ENCODE measurements at places on chromosomes 3 and 15.

- DNase-seq: no peak
Measured at GRCh38 chr3:64074060-64074459, 50.8 kb upstream of the PSMD6 start.

DNA sequence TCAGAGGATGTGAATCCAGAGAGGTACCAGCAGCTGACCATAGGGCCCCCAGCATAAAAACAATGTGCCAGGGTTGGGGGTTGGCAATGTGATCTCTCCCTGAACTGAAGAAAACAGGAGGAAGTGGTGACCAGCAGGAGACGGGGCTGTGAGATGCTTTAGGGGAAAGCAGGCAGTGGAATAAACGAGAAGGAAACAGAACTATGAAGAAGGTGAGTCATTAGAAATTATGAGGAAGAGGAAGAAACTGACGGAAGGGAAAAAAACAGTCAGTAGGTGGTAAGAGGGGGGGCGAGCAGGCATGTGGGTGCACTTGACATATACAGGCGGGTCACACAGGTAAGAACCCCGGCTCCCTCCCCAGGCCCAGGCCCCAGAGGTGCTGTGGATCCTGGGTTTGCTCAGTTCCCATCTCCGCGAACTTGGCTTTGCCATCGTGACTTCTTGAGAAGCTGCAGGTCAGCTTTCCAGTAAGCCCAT lies 42.2 kb upstream of the B3GNT5 start:
- no peak for DNase-seq

GRCh38 chr3:17025594-17026139 lies 140.9 kb downstream of the PLCL2 start:
- no peak for DNase-seq

GRCh38 chr3:124516333-124516732 lies 213.9 kb upstream of the UMPS start:
- DNase-seq: no peak

DNA sequence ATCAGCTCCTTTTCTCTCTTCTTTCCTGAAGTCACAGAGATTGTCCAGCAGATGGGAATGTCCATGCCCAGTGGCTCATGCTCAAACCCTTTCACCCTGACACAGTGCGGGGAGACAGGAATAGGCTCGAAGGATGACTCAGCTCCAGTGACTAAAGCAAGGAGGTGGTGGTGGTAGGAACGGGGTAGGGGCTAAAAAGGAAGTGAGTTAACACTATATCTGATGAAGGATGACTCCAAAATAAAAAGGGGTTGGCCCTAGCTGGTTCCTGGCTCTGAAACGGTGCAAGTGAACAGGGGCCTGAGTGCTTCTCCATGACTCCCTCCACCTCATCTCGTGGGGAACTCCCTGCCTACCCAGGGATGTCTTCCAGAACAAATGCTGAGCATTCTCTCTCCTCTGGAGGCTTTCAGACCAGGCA lies 167.4 kb upstream of the LPP start:
- peak; percentile 20 for DNase-seq

- DNase-seq: no peak
Measured at GRCh38 chr3:150220799-150221198, 187.3 kb upstream of the TSC22D2 start.

- DNase-seq: no peak
Measured at GRCh38 chr3:85780806-85781205, 822.0 kb downstream of the CADM2 start.

DNA sequence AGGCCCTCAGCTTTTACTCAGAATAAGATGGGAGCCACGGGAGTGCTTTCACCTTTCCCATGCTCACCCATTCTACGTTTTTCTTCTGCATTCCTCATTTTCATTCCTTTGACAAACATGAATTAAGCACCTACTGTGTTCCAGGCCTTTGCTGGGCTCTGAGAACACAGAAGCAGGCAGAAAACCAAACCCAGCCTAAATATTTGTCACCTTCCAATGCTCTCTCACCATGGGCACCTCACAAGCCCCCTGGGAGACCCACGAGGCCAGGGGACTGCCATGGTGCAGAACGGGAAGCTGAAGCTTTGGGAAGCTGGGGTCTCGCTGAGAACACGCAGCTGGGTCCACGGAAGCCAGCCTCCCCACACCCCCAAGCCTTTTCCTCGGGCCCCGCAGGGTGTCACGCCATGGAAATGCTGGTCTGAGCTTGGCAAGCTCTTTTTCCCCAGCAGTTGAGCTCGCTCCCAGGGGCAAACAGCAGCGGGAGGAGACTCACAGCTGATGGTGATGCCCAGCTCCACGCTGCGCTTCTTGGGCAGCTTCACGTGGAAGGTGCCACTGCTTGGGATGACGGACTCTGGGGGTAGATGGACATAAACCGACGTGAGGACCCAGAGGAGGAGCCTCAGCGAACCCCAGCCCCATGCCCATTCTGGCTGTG lies 27.7 kb downstream of the GRIP2 start:
- no peak for DNase-seq

DNA sequence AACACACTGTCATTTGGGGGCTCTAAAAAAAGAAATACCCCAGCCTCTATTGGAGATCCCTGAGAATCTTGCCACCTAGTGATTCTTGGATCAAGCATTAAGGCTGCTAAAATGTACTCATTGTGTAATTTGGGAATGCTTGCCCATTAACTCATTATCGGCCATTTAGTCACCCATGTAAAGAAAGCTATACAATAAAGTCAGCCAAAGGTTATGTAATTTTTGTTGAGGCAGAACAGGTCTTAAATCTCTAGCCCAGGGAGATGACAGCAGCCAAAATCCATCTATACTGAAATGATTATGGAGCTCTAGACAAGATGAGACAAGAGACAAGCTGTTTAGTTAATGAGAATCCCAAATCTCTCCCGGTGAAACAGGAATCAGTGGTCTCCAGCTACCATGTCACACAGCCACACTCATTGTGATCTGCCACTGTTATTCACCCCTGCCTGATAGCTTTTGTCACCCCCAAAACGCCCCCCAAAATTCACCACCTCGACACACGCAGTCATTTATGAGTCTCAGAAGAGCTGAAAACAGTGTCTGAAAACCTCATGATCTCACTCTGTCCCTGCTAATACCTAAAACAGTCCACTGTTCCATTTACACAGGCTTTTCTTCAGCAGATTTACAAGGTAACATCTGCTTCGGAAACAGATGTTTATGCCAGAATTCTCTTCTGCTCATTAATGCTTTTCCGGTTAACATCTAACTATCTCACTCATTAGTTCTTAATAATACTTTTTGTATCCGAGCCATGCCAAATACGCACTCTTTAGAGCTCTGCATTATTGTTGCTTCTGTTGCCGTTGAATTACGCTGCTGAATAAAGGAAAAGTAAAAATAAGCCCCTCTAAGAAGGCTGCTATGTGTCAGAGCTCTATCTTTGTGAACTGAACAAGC lies 138.5 kb downstream of the RORA start:
- no peak for DNase-seq

DNA sequence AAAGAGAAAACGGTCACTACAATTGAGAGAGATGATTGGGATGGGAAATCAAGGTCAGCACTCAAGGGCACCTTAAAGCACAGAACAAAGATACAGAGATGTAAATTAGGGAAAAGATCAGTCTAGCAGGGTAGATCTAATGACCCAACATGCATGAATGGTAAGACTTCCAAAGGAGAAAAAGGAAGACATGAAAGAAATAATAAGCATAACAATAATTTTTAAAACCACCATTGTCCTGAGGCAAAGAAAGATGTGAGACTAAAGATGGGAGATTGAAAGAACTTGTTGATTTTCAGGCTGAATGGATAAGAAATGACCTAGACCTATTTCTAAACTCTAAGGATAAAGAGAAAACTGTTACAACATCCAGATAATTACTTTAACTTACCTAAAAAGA lies 34.8 kb upstream of the AMOTL2 start:
- no peak for DNase-seq

DNA sequence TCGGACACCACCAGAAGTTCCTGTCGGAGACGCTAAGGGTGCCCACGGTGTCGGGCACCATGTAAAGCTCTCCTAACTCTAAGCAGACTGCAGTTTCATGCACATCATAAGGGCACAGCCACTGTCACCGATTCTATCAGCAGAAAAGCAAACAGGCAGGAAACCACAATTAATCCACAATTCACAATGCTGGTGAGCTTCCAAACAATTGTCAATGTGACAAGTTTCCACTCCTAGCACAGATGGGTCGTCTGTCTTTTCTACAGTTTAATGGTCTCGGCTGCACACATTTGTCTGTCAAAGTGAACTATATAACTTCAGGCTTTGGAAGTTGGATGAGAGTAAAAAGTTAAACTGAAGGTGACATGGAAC lies 8.8 kb upstream of the OCA2 start:
- peak; percentile 34 for DNase-seq

- peak; percentile 29 for DNase-seq
Measured at GRCh38 chr3:126607214-126607908, 47.6 kb downstream of the TXNRD3 start.

GRCh38 chr3:195021692-195022091 lies 249.3 kb downstream of the XXYLT1 start:
- DNase-seq: no peak

DNA sequence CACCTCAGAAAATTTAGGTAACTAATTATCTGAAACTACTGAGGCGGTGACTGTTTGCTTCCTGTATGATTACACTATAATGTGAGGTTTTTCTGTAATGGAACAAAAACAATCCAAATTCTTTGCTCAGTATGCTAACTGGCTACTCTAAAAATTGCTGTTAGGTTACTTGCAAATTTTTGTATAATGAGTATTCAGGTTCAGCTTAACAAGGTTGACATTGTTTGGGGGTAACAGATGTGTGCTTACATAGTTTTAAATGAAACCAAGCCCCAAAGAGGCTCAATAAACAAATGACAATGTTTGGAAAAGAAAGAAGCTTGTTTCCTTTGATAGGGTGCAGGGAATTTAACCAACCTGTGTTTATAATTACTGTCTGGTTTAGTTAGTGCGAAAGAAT lies 414.5 kb upstream of the MDFIC2 start:
- DNase-seq: no peak

DNA sequence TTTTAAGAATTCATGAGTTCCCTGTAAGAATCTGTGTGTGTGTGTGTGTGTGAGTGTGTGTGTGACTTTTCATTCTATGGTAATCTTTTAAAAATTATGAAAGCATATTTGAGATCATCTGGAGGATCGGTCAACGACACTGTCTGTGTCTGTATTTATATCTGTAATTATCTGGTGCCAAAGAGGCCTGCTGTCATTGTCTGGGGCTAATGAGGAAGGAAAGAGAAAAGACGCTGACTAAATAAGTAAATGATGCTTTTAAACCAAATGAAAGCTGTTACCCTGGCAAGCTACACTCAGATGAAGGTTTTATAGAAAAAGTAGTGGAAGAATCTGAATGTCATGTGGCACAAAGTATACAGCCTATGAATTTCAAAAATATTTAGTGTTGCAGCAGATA lies 439.8 kb downstream of the RBMS3 start:
- DNase-seq: no peak

DNA sequence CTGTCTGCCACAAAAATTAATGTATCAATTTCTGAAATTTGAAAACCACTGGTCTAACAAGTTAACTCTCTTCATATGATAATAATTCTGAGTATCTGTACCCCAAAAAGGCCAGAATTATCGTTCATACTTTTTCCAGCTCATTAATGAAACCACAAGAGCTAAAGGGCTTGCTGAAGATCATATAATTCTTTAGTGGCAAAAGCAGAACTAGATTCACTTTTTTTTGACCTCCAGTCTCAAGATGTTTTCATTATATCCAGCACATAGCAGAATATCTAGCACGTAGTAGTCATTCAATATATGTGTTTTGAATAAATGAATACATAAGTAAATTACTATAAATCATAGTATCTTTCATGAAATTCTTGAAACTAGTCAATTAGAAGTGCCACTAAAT lies 246.7 kb upstream of the KCNH8 start:
- DNase-seq: no peak

GRCh38 chr15:60003243-60004008 lies 685 bp upstream of the FOXB1 start:
- DNase-seq: peak; percentile 18

- DNase-seq: no peak
Measured at GRCh38 chr15:78225783-78226541, 8.4 kb downstream of the ACSBG1 start.

DNA sequence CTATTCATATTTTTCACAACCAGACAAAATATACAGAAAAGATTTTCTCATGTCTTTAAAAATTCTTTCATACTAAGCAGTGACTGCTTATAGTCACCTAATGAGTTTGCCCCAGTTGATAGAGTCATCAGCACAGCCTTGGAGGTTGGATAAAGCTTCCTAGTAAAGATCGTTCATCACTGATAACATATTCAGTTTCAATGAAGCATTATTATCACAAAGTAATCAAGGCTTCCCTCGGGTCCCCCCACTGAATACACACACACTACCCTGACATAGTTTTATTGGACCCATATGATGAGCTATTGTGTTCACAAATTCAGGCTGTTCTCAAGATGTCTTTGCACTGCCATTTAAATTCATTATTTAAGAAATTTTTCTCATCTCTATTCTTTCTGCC lies 297.8 kb downstream of the KCNH8 start:
- DNase-seq: no peak

Data from DMS53 (cell line).